ENCODE measurements at places on chromosomes 4 and X.

GRCh38 chrX:103498786-103499185 is 20.5 kb downstream of the RAB40A start:
- no peak for DNase-seq

DNA sequence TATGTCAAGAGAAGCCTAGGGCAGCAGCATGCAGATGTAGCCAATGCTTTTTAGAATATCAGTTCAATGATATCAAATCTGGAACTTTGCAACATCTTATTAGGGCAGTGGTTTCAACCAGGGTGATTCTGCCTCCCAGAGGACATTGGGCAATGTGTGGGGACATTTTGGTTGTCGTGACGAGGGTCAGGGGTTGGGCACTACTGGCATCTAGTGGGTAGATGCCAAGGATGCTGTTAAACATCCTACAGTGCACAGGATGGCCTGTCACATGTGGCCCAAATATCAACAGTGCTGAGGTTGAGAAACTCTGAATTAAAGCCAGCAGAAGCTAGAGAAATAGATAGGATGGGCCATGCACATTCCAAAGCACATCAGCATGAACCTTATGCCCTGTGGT is 152.3 kb downstream of the AMELX start:
- no peak for DNase-seq

DNA sequence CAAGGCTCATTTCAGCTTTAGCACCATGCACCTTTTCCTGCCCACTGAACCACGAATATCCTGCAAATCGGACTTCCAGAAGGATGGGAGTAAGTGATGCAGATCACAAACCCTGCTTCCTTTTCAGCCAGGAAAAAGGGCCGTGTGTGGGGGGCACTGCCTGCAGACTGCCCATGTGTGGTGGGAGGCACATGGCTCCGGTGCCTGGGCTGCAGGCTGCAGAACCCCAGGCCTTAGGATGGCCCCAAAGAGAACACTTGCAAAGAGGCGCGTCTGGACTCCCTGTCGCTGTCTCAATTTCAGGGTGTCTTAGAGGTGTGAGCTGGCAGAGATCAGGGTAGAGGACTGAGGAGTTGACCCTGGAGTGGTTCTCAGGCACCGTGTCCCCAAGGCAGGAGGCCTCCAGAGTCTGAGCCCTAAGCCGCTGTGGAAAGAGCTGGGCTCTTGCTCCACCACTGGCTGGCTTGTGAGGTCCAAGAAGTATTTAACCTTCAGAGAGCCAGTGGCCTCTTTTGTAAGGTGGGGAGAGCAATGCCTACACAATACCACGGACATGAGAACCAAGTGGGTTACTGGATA is 97.0 kb downstream of the ENPP6 start:
- no peak for DNase-seq

GRCh38 chr4:38993683-38994082 is 38.5 kb downstream of the TMEM156 start:
- DNase-seq, result no peak

GRCh38 chr4:80361329-80361900 is 25.9 kb downstream of the CFAP299 start:
- DNase-seq, result no peak

GRCh38 chr4:6121941-6122340 is 78.4 kb downstream of the JAKMIP1 start:
- no peak for DNase-seq

DNA sequence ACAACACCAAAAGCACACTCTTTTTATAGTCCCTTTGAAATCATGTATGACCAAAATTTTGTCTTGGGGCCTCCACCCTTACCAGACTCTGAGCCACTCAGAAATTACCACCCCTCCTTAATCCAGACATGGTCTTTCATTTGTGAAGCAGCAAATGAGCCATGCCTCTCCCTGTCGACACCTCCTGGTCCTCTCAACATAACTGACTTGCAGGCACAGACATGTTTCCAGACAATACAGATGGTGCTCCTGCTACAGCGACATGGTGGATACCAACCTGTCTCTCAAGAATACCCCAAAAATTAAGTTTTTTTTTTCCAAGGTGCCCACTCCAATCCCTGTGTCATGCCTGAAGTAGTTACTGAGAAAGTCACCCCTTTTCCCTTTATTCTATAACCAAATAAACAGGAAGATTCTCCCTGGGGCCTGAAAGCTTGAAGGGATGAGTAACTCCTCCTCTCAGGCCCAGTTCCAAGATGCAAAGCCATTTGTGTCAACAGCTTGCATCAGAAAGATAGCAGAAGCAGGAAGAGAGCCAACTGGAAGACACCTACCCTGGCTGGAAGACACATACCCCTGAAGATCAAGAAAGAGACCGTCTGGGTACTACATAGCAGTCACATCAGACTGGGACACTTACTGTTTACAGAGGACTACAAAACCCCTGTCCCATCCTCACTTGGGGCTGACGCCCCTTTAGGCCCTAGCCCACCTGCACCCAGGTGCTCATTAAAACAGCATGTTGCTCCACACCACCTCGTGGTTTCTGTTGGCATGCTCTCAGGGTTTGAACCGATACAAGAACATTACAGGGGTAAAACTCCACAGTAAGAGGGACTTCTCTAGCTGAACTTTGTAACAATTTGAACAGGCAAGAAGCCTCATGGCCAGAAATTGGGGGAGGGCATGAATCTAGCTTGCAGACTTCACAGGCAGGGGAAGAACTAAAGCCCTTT is 5.5 kb upstream of the UGT2B17 start:
- no peak for DNase-seq

DNA sequence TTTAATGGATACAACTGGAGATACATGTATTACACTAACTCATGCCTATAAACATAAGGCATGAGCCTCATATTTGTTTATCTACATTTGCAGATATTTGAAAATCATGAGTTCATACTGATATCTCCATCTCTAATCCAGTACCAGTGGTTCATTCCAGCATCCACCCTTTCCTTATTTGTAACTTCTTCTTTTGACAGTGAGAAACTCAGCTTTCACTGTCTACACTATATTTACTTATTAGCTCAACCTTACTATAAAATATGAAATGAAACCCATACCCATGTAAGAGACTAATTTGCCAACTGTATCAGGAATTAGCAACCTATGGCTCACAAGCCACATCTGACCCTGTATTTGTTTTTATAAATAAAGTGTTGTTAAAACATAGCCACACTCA is 161.9 kb upstream of the GPRIN3 start:
- no peak for DNase-seq

GRCh38 chr4:76504613-76505465 is 69.8 kb downstream of the SHROOM3 start:
- peak; percentile 39 for DNase-seq

DNA sequence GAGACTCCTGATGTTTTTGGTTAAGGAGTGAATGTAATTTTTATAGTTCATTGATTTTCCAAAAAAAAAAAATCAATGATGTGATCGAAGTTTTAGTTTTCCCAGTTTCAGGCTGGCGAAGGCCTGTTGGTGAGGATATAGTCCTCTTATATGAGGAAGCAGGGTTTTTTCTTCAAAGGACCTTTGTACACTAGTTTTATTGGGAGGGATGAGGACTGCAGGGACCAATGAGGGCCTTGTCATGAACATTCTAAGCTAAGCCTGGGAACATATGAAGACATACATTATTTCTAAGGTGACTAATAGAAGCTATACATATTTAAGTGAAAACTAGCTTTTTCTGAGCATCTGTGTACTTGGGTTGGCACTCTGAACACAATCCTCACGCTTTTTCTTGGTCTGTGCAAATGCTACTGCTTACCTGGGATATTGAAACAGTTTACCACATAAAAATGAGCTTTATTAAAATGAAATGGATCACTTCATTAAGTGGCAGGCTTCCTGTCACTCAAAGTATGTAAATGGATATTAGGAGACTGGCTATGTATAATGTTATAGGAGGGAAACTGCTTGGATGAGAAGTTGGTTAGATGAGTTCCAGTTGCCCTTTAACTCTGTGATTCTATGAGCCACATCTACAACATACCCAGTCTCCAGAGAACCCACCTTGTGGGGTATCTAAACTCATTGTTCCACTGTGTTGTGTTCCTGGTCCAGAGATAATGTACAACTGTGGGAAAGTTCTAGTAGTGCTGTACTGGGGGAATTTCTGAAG is 43.5 kb downstream of the SLC4A4 start:
- no peak for DNase-seq

GRCh38 chr4:76549765-76550164 is 114.7 kb downstream of the SHROOM3 start:
- DNase-seq, result no peak

GRCh38 chrX:46793386-46794143 is 34.6 kb upstream of the SLC9A7 start:
- no peak for DNase-seq

- DNase-seq, result no peak
Measured at GRCh38 chr4:85556283-85556682, 81.3 kb downstream of the ARHGAP24 start.

DNA sequence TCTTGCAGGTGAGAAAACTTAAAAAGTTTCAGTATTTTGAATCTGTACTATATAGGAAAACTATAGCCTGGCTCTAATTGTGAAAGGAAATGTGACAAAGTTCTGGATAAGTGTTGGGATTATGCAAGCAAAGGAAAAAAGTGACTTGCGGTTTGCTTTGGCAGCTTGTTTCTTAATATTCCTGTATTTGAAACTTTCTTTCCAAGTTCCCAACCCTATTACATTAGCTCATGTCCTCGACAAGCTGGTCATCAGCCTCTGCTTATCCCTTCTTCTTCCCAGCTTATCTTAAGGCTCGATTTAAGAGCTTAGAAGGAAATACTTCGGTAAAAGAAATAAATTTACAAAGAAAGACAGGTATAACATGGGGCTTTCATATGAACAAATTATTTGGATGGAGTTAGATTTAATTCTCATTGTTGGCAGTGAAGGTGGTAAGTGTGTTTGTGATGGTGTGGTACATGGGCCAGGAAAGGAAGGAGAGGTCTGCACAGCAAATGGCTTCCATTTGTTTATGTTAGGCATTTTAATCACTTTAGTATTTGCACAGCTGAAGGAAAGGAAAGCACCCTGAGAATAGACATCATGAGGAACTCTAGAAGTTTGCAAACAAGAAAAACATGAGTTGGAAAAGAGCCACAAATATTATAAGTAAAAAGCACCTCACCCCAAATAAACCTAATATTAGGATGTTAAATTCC is 5.1 kb upstream of the MYOZ2 start:
- DNase-seq, result peak; percentile 42

DNA sequence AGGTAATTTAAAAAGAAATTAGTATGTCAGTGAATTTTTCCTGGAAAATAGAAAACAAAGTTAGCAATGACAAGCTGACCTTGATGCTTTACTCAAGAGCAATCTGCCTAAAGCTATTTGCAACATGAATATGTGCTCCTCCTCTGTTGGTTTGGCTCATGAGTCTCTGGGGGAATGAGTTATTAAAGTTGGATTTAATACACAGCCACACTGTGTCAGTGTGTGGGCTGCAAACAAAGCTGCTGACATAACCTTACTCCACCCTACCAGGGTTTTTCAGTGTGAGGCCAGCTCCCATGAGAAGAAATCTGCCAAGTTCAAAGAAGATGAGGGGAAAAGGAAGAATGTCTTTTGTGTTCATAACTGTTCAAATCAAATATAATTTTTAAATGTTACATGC is 280.5 kb downstream of the TLL1 start:
- peak; percentile 42 for DNase-seq

GRCh38 chr4:177315767-177316464 is 6.2 kb downstream of the NEIL3 start:
- DNase-seq, result no peak

DNA sequence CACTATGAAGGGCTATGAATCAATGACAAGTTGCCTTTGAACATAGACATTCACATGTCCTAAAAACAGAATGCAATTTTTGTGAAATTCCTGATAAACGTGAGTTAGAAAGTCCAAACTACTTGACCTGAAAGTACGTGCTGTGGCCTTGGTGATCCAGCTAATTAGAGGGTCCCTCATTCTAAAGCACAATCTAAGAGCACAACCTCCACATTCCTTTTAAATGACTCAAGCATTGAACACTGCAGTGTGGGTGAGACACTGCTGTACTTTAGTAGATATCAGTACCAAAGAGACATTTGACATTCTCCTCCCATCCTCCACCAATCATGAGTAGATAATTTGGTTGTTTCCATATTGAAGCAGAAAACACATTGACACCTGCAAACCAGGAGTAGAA is 73.5 kb downstream of the FAM47B start:
- no peak for DNase-seq

DNA sequence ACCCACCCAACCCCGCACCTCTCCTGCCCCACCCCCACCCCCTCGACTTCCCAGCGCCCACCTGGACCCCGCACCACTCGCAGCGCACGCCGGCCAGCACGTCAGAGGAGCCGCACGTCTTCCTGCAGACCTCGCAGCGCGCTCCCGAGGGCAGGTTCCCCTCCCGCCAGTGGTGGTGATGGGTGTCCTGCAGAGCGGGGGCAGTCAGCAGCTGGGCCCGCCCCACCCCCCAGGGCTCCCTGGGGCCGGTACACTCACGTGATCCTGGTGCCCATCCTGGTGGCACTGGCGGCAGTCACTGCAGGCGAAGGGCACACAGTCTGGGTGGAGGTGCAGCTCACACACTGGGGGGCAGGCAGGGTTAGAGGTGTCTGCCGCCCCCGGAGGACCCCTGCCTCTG is 5.1 kb downstream of the DGKQ start:
- no peak for DNase-seq

DNA sequence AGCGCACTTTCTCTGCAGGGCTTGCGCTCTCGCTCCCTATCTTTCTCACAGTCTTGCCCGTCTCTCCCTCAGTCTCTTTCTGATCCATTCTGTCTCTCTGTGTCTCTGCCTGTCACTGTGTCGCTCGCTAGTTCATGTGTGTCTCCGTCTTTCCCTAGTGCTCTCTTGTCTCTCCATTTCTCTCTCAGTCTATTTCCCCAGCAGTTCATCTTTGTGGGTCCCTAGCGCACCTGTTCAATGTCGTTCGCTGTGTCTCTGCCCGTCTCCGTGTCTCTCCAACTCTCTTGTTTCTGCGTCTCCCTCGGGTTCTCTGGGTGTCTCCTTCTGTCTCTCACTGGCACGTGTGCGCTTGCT is 1.5 kb downstream of the GPR101 start:
- no peak for DNase-seq

DNA sequence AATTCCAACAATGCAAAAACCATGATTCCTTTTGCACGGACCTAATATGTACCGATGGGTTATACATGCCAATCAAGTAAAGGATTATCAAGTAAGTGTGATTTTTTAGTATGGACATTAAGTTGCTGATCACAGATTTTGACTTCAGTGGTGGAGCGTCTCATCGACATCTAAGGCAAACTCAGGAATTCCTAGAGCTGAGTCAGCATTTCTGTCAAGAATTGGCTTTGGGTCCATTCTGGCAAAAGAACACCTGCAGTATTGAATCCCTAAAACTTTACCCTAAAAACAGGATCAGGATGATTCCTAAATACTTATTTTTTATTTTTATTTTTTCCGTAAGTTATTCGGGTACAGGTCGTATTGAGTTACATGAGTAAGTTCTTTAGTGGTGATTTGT is 83.6 kb downstream of the HPGD start:
- no peak for DNase-seq

- DNase-seq, result no peak
Measured at GRCh38 chrX:5163663-5164062, 1065.0 kb downstream of the NLGN4X start.

GRCh38 chr4:93834249-93835066 is 5.9 kb downstream of the ATOH1 start:
- DNase-seq, result no peak
